ENCODE measurements at places on chromosomes 13 and 19. TPM values are rescaled to one million over a fixed set of nuclear protein-coding genes. Genes with fewer than 3 reads are reported as not detected.

Gene ZNF20
- 4.0 TPM for total RNA-seq

Gene ZSWIM9
- total RNA-seq, result 5.5 TPM

- peak; percentile 94 for DNase-seq
Measured at GRCh38 chr19:44401139-44402115, at the start of gene ZNF285. ZNF285 (minus strand) TSS chr19:44401608; CDS start chr19:44397213, 4,395 bp downstream.

Gene SLC25A41
- not detected for total RNA-seq

DNA sequence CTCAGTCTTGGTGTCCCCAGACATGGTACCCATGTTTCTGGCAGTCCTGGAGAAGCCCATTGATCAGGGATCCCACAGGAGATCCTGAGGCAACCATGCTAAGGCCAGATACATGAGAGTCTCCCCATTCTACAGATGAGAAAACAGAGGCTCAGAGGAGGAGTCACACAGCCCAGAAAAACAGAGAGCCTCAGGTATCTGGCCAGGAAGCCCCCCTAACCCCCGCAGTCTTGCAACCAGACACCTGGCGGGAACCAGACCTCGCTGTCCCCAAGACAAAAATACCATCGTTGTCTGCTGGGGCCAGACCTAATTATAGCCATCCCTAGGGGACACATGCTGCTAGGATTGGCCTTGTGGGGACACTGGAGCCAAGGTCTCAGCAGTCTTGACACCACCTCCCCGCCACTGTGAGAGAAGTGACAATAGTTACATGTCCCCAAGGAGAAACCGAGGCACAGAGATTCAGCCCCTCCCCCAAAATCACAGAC is 1.6 kb upstream of the PDE4C start:
- no peak for DNase-seq

DNA sequence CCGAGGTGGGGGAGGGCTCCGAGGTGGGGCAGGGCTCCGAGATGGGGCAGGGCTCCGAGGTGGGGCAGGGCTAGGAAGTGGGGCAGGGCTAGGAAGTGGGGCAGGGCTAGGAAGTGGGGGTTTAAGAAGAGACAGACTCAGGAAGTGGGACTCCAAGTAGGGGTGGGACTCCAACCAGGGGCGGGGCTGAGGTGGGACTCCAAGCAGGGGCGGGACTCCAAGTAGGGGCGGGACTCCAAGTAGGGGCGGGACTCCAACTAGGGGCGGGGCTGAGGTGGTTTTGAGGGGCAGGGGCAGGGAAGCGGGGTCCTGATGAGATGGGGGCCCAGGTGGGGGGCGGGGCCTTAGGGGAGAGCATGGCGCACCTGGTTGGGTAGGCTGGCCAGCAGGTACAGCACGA is 13.6 kb downstream of the CFD start:
- DNase-seq, result peak; percentile 89

- no peak for DNase-seq
Measured at GRCh38 chr19:51034704-51035103, at the start of gene KLK12. KLK12 (minus strand) TSS chr19:51035002; CDS start chr19:51034621, 381 bp downstream.

- DNase-seq, result no peak
Measured at GRCh38 chr19:36688058-36688457, 646 bp downstream of the ZNF567 start.

- no peak for DNase-seq
Measured at GRCh38 chr13:48681905-48682304, 28.2 kb downstream of the CYSLTR2 start.

DNA sequence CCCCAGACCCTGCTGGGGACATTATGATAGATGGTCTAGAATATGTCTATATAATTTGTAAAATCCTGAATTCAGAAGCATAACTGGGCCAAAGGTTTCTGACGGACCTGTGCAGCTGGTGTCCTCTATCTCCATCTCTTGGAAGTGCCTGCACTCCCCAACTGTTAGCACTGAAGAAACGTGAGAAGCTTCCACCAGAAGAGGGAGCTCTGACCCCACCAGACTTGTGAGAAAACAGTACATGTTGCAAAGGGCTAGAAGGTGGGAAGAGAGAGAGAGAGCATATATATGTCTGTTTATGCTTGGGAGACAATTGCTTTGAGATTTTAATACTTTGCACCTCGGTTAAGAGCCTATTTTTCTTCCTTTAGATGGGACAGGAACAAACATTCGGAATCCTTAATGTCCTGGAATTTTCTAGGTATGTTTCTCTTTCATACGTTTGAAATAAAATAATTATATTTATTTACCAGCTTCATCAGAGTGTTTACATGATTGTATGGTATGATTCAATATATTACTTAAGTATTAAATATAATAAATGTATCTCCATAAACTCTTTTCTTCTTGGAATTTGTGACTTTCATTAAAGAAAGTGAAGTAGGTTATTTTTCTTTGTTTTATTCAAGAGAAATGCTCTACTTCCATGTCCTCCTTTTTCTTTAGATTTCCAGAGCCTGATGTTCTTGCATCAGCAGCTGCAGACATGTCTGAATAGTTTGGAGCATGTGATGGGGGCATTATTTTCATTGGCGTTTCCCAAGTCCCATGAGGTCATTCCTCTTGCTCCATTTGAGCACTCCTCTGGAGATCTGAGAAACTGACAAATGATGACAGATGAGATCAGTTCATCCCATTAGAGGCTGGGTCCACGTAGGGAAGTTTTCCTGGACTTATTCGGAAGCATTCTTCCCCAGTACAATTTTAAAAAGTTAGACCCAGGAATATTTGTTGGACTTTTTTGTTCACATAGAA is 202.9 kb downstream of the ATP8A2 start:
- peak; percentile 91 for DNase-seq

DNA sequence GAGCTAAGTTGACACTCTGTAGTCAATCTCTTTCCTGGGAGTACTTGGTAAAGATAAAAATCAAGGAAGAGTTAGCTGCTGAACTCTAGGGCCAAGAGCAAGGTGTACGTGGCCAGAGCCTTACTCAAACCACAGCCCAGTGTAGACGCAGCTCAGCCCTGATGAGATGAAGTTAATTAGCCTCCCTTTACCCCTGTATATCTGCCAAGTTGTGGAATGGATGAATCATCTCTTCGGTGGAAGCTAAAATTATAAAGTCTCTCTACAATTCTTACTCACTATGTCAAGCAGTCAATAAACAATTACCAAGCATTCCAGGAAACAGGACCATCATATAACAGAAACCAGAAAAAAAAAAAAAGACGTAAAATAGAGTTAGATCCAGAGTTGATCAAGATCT is 146.9 kb upstream of the UFM1 start:
- peak; percentile 75 for DNase-seq

DNA sequence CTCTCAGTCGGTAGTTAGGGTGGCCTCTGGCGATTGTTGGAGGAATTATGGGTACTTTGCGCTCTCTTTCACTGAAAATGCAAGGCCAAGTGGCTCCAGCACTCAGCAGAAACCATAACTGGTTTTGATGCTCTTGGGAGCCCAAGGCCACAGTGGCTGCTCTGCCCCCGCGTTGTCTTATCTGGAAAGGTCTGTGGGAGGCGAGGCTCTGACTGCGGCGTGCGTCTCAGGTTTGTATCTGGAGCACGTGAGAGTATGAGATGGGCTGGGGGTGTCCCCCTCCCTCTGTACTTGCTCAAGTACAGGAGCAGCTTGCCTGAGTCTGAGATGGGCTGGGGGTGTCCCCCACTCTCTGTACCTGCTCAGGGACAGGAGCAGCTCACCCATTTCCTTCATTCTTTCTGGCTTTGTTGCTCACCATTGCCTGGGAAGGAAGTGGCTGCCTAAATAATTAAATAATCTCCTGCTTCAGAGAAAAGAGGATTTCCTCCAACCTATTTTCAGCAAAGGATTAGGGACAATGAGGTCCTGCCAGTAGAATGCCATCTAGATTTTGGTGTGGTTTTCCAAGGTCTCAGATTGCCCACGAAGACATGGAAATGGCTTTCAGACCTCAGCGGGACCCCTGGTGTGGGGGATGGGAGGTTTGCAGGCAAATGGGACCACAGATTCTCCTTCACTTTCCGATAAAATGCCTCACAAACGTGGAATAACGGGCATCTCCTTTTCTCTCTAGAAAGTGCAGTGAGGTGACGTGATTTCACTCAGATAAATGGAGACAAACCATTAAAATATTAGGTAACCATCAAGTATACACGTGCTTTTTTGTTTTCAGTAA is 14.7 kb downstream of the ATP11A start:
- DNase-seq, result no peak

GRCh38 chr19:39110263-39110967 is 15.2 kb upstream of the PAK4 start:
- DNase-seq, result peak; percentile 74

- DNase-seq, result peak; percentile 30
Measured at GRCh38 chr13:52896827-52897659, 48.6 kb upstream of the PCDH8 start.

GRCh38 chr19:41192574-41193429 is at the start of gene CYP2S1:
CYP2S1 (plus strand) TSS chr19:41193219; CDS start chr19:41193265, 46 bp downstream.
- DNase-seq, result no peak

DNA sequence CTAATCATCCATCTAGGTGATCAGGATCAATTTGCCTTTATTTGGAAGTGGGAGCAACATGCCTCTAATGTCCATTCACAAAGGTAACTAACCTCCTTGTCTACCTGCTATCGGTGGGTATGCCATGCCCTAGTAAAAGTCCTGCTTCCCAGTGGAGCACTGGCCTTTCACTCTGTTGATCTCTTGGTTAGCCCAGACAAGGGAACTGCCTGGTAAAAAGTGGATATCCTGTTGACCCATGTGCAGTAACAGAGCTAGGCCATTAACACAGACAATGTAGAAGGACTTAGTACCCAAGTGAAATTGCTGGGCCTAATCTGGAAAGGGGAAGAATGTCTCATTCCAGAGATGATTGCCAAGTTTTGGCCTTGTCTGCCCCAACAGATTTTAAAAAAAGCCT is 171.5 kb upstream of the CSNK1A1L start:
- DNase-seq, result no peak

- DNase-seq, result peak; percentile 85
Measured at GRCh38 chr19:10864538-10864899, 6.8 kb upstream of the CARM1 start.

GRCh38 chr19:41998246-41999020 is 4.4 kb upstream of the ATP1A3 start:
- peak; percentile 23 for DNase-seq

GRCh38 chr19:56367829-56368711 is 25.3 kb downstream of the ZNF582 start:
- DNase-seq, result no peak

- DNase-seq, result no peak
Measured at GRCh38 chr19:30556230-30556711, 184.1 kb downstream of the ZNF536 start.

GRCh38 chr13:22357132-22357531 is 686.3 kb downstream of the FGF9 start:
- no peak for DNase-seq

- no peak for DNase-seq
Measured at GRCh38 chr13:41587490-41587889, 130.1 kb downstream of the RGCC start.

- DNase-seq, result no peak
Measured at GRCh38 chr19:36986601-36987000, 70.5 kb downstream of the ZNF568 start.

Gene ONECUT3
- not detected for total RNA-seq

Gene PROZ
- not detected for total RNA-seq

GRCh38 chr13:94233837-94234236 is 245.6 kb downstream of the DCT start:
- DNase-seq, result no peak

- no peak for DNase-seq
Measured at GRCh38 chr13:105878119-105878700, 657.3 kb downstream of the EFNB2 start.

GRCh38 chr13:93243375-93244063 is 16.9 kb downstream of the GPC6 start:
- no peak for DNase-seq

DNA sequence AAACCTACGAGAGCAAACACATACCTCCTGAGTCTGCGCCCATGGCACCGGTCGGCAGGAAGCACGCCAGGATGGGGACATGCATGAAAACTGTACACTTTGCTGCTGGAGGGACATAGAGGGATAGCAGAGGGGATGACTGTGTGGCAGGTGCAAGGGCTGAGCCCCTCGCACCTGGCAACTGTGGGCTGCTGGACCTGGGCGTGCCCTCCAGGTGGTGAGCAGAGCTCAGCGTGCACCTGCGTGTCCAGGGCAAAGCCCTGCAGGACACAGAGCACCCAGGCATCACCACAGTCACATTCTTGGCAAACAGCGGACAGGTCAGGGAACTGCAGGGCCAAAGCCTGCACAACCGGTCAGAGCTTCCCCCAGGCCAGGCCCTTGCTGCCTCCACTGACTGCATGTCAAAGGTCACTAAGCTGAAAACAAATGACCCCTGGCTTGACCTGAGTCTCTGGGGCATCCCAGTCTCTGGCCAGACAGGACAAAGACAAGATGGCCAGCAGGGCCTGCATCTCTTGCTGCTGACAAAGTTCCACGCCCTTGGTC is 9.0 kb upstream of the ISYNA1 start:
- DNase-seq, result no peak

DNA sequence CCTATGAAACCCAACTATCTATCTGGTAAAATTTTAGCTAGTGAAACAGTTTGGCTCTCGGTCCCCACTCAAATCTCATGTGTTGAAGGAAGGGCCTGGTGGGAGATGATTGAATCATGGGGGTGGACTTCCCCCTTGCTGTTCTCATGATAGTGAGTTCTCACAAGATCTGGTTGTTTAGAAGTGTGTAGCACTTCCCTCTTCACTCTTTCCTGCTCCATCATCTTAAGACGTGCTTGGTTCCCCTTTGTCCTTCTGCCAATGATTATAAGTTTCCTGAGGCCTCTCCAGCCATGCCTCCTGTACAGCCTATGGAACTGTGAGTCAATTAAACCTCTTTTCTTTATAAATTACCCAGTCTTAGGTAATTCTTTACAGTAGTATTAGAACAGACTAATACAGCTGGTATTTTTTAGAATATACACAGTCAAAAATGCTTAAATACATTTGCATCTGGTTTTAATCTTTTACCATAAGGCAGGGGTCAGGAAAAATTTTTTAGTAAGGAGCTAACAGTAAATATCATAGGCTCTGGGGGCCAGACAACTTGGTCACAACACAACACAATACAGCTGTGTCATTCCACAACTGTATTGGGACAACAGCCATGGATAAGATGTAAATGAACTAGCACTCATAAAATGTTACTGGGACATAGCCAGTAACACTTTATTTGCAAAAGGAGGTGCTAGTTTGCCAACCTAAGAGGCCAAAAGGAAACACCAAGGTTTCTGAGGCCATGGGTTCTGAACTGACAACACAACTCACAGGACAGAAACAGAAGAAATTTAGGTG is 24.3 kb downstream of the DZIP1 start:
- DNase-seq, result no peak

- DNase-seq, result peak; percentile 79
Measured at GRCh38 chr13:25037057-25037813, 58.7 kb upstream of the PABPC3 start.

- DNase-seq, result no peak
Measured at GRCh38 chr13:112828082-112828699, 138.4 kb downstream of the ATP11A start.

GRCh38 chr13:25701304-25701703 is 329.5 kb downstream of the ATP8A2 start:
- no peak for DNase-seq

GRCh38 chr13:90246687-90247345 is 1100.7 kb upstream of the MIR17HG start:
- no peak for DNase-seq

Data from MCF 10A (cell line).